ENCODE measurements at places on chromosomes 4 and X. TPM values are rescaled to one million over a fixed set of nuclear protein-coding genes. Genes with fewer than 3 reads are reported as not detected.
A peak's percentile ranks its signal among the peaks of the same experiment; 100 is the strongest.

The EVC gene
- 4.9 TPM for polyA plus RNA-seq

The OTC gene
- polyA plus RNA-seq: not detected

DNA sequence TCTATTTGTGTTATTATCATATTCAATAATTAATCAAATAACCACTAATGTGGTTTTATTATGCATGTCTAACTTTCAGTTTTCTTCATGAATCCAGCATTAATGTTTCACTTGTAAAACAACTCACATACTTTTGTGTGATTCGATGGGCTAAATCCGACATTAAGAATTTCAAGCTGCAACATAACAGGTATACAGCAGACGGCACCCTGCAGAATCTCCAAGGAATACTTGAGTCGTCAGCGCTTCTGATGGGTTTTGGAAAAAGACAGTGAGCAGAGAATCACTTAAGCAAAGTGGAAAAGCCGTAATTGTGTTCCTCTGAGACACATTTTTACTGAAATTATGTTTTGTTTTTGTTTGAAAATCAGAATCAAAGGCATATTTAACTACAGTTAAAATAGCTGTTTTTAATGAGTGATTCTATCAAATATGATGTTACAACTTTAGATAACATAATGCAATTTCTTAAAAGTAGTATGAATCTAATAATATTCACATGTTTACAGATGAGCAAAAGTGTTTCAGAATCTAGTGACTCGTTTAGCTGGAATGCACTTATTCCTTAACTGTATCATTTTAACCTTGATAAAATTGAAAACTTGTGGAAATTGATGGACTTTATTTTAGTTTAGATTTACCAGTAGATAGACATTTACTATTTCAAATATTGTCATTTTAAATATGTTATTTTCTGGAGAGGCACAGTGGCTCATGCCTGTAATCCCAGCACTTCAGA is 514.8 kb downstream of the CCSER1 start:
- DNase-seq: no peak

The KLHL4 gene
- not detected for polyA plus RNA-seq

DNA sequence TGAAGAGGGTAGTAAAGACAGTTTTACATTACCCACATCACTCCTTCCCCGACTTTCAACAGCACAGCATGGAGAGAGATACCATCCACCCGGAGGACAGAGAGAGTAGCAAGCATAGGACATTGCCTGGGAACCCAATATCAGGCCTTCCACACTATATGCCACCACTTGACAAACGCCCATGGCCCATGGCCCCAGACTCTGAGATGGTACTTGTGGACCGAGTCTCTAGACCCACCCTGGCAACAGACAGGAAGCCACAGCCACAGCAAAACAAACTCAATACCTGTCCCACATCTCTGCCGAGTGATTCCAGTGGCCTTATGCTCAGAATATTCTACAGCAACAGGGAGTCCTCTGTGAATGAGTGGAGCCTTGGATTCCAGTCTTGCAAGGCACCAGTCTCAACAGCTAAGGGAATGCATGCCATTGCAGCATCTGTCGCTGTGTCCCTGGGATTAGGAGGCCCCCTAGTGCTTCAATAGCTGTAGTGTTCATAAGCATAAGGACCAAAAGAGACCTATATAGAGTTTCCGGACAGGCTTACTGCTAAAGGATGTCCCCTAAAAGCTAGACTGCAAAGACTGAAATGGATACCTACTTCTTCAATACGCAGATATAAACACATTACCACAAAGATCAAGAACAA is 14.7 kb upstream of the CT55 start:
- DNase-seq: peak; percentile 58

The IL2RG gene
- polyA plus RNA-seq: 0.53 TPM

The MAGEA2B gene
- not detected for polyA plus RNA-seq

The PAGE2 gene
- polyA plus RNA-seq: not detected

GRCh38 chr4:96736352-96736889 is 896.5 kb downstream of the PDHA2 start:
- DNase-seq: peak; percentile 2

The TBC1D8B gene
- polyA plus RNA-seq: 11.5 TPM

GRCh38 chr4:185421366-185422124 is 4.2 kb downstream of the UFSP2 start:
- DNase-seq: peak; percentile 69

The MAP3K15 gene
- not detected for polyA plus RNA-seq

- DNase-seq: peak; percentile 36
These were observed 226.4 kb downstream of the MAGEB5 start for GRCh38 chrX:26442340-26442739.

DNA sequence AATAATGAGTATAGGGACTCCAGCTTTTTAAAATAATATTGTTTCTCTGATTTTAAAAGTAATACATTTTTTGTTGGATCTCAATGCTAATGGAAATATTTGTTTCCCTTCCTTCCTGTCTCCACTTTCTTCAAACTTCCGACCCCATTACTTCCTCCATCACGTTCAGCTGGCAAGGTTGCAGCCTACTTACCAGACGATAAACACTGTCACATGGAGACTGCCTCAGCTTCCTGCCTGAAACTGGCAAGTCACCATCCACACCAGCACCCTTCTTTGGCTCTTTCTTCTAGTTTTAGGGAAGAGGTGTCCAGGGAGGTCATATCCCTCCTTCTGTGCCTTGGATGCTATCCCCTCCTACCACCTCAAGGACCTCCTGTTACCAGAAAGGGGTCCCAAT is 3.4 kb upstream of the INTU start:
- DNase-seq: no peak

The DIPK2B gene
- not detected for polyA plus RNA-seq

DNA sequence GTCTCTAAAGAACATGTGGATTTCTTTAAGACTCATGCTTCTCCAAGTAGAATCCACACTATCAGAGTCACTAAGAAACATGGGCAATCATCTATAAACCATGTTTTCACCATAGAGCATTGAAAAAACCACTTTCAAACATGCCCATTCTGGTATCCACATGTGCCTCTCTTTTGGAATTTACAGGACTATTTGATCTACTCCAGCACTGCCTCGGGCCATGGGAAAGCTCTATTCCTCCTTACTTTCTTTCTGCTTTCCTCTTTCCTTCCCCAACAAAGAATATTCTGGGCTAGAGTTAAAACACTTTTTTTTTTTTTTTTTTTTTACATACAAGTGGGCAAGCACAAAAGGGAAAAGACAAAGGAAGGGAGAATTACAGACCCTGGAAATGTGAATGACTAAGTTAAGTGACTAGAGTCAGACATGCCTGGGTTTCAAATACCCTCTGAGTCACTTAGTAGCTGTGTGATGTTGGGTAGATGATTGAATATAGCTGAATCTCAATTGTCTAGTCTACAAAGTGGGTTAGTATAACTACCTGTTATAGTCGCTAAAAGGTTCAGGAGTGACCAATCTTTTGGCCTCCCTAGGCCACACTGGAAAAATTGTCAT is 847.7 kb upstream of the INTU start:
- DNase-seq: peak; percentile 13

DNA sequence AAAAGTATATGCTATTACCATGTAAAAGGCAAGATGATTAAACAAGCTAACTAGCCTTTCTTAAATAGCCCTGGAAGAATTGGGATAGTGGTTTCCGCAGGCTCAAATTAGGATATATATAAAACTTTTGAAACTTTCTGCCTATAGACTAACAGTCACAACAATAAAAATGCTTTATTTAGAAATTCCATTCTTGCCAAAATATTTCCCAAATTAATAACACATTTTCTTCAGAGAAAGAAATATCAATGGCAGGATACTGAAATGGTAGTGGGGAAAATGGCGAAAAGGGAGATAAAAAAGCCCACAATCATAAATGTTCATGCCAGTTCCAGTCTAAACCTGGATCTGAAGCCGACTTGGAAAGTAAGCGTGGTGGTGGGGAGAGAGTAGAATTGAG is 56.0 kb downstream of the MAD2L1 start:
- no peak for DNase-seq

The FGB gene
- polyA plus RNA-seq: not detected

GRCh38 chr4:155982736-155983385 is 29.2 kb upstream of the CTSO start:
- DNase-seq: no peak

DNA sequence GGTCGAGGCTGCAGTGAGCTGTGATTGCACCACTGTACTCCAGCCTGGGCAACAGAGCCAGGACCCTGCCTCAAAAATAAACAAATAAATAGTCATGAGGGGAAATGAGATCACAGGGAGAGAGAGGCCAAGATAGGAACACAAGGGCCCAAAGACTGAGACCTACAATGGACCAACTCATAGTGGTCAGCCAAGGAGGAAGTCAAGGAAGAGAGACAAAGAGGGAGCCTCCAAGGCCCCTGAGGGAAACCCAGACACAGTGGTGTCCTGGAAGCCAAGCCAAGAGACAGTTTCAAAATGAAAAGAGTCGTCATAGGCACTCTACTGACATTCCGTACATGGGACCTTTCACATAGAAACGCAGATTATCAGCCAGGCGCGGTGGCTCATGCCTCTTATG is 153.3 kb downstream of the BCOR start:
- DNase-seq: no peak

DNA sequence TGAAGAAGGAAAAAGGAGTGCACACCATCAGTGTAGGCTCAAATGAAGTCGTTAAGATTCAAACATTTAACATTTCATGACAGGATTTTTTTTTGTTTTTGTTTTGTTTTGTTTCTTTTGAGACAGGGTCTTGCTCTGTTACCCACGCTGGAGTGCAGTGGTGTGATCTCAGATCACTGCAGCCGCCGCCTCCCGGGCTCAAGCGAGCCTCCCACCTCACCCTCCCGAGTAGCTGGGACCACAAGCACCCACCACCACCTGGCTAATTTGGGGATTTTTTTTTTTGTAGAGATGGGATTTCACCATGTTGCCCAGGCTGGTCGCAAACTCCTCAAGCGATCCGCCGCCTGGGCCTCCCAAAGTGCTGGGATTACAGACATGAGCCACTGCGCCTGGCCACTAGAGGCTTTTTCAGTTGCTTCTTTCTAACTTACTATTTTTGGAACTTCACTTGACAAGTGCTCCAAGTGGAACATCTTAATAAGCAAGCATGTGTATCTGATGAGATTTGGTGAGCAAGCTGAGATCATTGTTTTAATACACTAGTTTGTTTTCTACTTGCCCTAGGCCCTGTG is 78.9 kb upstream of the CNKSR2 start:
- DNase-seq: no peak

- DNase-seq: no peak
These were observed 182.2 kb downstream of the BMPR1B start for GRCh38 chr4:94939791-94940519.

The ABCG2 gene
- 0.05 TPM for polyA plus RNA-seq

The TMEM150C gene
- polyA plus RNA-seq: 0.84 TPM

GRCh38 chr4:127809173-127809800 is 27.2 kb downstream of the HSPA4L start:
- DNase-seq: peak; percentile 16

DNA sequence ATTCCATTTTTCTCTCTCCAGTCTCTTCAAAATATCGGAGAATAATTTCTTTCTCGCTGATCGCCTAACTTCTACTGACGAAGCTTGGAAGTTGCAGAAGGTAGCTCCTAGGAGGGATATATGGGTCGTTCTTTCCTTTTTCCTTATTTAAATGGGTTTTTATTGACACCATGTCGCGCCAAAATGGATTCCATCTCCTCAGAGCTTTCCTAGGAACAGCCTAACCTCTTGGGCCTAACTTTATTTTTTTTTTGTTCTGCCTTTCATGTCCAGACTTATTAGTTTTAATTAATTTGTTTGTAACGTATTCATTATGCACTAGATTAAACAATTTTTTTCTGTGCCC is 359.4 kb upstream of the ZCCHC13 start:
- peak; percentile 40 for DNase-seq

The CFAP99 gene
- not detected for polyA plus RNA-seq

- DNase-seq: no peak
These were observed 323.6 kb downstream of the BCOR start for GRCh38 chrX:39773923-39774773.

GRCh38 chr4:114163051-114163450 is 183.6 kb upstream of the ARSJ start:
- DNase-seq: peak; percentile 41

DNA sequence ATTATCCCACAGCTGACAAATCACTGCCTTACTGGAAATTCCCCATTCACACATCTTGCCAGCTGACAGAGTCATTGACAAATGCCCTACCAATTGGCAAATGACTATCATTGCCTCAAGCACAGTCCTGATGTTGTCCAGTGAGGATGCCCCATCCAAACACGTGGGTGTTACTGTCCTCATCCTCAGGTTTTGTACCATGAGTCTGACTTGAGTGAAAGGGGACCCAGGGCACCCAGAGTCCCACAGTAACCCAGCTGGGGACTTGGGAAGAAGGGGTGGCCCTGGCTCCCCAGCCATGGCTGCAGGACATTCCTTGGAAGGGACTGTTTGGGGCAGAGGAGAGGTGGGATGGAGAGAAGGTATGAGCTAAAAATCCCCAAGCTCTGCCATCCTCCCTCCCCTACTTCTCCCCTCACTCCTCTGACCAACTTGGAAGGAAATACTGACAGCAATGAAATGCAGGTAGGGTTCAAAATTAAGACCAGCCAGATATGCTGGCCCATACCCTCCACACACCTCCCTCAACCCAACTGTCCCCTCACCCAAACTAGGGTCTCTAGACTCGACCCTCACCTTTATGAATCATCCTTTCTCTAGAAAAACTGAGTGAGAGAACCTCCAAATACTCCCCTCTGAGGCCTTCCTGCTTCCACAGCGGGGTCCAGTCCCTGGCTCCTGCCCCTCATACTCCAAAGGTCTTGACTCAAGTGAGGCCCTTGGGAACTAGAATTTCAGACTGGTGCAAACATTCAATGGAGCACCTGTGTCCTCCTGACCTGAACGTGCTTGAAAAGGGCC is 5.1 kb downstream of the TIMP1 start:
- DNase-seq: peak; percentile 47

DNA sequence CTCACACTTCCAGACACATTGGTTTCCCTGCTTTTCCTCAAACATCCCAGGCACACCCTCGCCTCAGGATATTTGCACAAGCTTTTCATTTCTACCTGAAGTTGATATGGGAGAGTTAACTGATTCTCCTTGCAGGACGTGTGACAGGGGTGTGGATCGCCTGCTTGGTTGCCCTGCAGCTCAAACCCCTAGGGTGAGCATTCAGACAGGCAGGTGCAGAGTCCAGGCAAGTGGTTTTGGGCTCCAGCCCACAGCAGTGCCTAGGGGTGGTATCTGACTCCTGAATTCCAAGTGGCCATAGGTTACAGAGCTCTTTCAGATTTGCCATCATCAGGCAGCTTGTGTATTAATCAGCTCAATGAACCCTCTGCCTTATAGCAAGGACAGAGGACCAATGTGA is 1104.2 kb upstream of the IGFBP7 start:
- no peak for DNase-seq

The COL25A1 gene
- polyA plus RNA-seq: not detected

The RHOXF2B gene
- not detected for polyA plus RNA-seq

DNA sequence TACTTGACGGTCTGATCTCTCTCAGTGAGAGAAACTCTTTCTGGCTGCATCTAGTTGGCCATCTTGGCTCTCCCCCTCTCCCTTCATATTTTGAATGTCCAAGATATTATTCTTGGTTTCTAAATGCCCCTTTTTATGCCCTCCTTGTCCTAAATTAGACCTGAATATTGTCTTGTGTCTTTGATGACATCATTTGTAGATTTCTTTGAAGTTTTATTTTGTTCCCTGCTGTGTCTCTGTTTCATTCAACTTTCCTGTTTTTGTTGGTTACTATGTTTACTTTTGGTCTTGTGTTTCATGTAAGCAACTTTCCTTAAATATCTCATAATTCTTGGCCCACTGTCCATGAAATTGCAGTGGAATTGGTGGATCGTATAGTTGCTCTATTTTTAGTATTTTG is 46.1 kb upstream of the PASD1 start:
- no peak for DNase-seq

The SLC30A9 gene
- 65.5 TPM for polyA plus RNA-seq

GRCh38 chrX:96771486-96771885 is 86.8 kb downstream of the DIAPH2 start:
- DNase-seq: no peak

The USP51 gene
- polyA plus RNA-seq: 0.23 TPM

The ALB gene
- not detected for polyA plus RNA-seq
